ENCODE measurements at places on chromosomes 3 and 15. TPM values are rescaled to one million over a fixed set of nuclear protein-coding genes. Genes with fewer than 3 reads are reported as not detected.

The GOLGA8N gene
- 12.2 TPM for total RNA-seq

The LXN gene
- total RNA-seq, result 17.0 TPM

The TP63 gene
- total RNA-seq, result 0.06 TPM

The TM4SF4 gene
- total RNA-seq, result 6,086 TPM

The C3orf22 gene
- not detected for total RNA-seq

The TGFBR2 gene
- 144 TPM for total RNA-seq

The GPR62 gene
- 0.55 TPM for total RNA-seq

The GHSR gene
- total RNA-seq, result not detected

The PLSCR4 gene
- total RNA-seq, result 47.3 TPM
